NCI-H526 (cell line): ENCODE measurements at places on chromosomes 3 and 15.

DNA sequence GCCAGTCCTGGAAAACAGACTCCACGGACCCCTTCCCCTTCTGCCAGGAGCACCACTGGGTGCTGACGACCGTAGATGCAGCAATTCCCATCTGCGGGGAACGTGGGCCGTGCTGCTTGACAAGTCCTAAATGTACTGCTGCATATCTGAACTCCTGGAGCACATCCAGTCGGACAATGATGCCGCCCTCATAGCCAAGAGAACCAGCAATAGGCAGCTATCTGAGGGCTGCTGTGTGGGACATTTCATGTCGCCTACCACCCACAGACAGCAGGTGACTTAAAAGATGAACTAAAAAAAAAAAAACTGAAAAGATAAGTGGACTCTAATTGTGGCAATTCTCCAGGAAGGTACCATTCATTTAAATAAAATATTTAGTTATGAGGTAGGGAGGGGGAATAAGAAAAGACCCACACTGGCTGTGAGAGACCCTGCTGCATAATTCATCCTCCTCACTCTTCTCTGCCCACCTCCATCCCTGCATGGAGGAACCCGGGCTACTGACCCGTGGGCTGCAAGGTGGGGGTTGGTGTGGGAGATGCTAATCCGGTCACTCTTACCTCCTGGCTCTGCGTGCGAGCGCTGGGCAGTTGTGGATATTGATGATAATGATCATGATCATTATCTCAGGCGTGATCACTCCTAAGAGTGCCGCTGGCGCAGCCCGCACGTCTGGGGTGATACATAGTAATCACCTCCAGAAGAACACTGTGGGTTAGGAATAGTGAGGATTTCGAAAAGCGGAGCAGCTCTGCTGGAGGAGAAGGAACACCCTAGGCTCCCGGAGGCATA, 28.3 kb downstream of the ALS2CL start:
- DNase-seq: no peak

DNA sequence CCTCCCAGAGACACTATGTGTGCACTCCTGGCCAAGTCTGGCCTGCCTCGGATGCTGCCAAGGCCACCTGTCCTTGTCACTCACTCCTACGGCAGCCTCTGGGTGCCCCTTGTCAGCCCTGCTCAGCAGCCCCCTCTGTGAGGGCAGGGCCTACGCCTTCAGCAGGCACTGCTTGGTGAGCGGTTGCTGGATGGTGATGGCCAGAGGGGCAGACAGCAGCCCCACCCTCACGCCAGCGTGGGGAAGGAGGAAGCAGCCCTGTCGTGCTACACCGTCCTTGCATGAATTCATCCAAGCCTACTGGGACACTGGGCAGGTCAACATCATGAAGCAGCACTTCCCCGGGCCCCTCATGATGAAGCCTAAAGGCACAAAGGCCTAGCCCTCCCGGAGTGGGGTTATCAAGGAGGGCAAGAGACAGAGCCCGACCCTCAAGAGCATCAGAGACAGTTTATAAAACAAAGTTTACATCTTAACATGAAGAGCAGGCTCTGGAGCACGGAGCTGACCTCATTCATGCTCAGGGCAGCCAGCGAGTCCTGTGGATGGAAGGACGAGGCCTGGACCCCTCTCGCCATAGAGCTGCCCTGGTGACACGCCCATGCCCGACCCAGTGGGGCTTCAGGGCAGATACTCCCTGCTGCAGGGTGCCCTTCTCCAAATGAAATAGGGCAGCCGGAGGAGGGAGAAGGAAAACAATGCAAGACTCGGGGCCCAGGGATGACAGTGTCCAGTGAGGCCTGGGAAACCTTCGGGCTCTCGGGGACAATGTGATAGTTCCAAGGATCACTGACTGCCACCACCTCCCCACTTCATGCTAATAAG, 25.3 kb downstream of the CHDH start:
- DNase-seq: no peak

DNA sequence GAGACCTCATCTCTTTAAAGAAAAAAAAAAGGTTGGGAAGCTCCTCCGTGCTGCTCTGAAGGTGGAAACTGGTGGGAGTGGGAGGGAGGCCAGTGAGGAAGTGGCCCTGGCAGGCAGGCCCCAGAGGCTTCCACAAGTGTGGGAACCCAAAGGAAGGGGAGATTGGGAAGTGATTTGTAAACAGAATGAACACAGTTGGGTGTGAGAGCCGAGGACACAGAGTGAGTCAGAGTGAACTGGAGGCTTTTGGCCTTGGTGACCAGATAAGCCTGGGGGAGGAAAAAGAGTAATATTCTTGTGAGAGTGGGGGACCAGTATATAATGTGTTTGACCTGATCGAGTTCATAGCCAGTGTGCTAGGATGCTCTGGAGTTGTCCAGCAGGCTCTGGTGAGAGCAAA, 23.0 kb downstream of the MKRN2 start:
- no peak for DNase-seq

- DNase-seq: no peak
These were observed 55.3 kb downstream of the CLDN1 start for GRCh38 chr3:190266913-190267290.

- DNase-seq: peak; percentile 40
These were observed 94.7 kb downstream of the IL5RA start for GRCh38 chr3:3015185-3016089.

GRCh38 chr3:52317208-52318000, 1.3 kb downstream of the DNAH1 start:
- DNase-seq: peak; percentile 97

- DNase-seq: no peak
These were observed 297.8 kb downstream of the SATB1 start for GRCh38 chr3:18127174-18127858.

- DNase-seq: peak; percentile 68
These were observed 602 bp downstream of the TRIM71 start for GRCh38 chr3:32818229-32818969.

- DNase-seq: peak; percentile 46
These were observed 139.1 kb downstream of the TLE3 start for GRCh38 chr15:69958496-69959084.

DNA sequence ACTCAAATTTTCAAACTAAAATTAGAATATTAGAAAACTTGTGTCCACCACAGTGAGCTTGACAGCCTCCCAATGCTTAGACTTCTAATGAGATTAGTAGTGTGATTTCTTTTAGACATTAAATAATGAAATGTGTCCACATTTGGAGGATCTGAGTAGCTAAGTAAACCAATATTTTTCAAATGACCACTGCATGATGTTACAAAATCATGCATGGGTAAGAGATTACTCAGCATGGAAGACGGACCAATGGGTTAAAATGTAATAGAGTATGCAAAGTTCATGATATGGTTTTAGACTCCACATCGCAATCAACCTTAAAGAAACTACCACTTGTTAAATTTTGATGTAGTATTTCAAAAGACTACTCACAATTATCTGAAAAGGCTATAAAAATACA, 130.6 kb downstream of the IMPG2 start:
- DNase-seq: no peak

DNA sequence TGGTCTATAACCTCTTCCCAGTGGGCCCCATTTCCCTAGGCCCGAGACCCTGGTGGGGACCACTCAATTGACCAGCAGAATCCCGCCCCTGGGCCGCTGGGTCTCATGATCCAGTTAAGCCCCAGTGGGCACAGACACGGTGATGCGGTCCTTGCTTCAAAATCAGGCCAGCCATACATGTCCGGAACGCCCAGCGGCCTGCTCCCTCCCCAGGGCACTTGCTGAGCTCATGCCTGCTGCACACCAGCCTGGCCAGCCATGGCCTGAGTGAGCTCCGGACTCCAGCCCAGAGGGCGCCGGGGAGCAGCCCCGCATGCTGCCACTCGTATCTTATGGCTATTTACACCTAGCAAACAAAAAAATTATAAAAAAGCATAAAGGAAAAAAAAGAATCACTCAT, 34.4 kb upstream of the IQSEC1 start:
- no peak for DNase-seq

- no peak for DNase-seq
These were observed 201.3 kb downstream of the TBL1XR1 start for GRCh38 chr3:176995946-176996345.

GRCh38 chr3:100900671-100901335, 92.4 kb downstream of the ABI3BP start:
- no peak for DNase-seq

- no peak for DNase-seq
These were observed 27.0 kb downstream of the C2CD4B start for GRCh38 chr15:62138124-62138523.

GRCh38 chr3:62277986-62278385, 95.4 kb downstream of the FEZF2 start:
- no peak for DNase-seq

DNA sequence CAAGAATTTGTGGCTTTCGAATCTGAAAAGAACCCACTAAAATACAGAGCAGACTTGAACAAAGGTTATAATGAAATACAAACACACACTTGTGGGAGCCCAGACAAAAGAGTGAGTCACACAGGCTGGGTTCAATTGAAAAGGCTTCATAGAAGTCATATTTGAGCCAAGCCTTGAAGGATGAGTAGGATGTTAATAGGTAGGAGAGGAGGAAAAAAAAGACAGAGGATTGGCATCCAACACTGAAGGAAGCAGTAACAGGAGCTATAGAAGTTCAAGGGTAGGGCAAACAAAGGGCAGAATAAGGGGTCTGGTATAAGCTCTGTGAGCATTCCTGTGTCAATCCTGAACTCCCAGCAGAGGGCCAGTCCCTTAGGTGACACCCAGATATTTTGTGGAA, 325.4 kb downstream of the FOXP1 start:
- DNase-seq: no peak

GRCh38 chr15:93286446-93286845, 197.4 kb upstream of the RGMA start:
- peak; percentile 22 for DNase-seq

- DNase-seq: peak; percentile 88
These were observed 16.0 kb upstream of the SRP14 start for GRCh38 chr15:40054855-40055575.

- DNase-seq: peak; percentile 11
These were observed 3.3 kb upstream of the GMNC start for GRCh38 chr3:190865828-190866227.

- no peak for DNase-seq
These were observed 23.3 kb upstream of the ACKR4 start for GRCh38 chr3:132573797-132574211.

- peak; percentile 79 for DNase-seq
These were observed 880 bp upstream of the CHRNA7 start for GRCh38 chr15:32029409-32029861.

- no peak for DNase-seq
These were observed 249.1 kb downstream of the OTOL1 start for GRCh38 chr3:161745741-161746140.

DNA sequence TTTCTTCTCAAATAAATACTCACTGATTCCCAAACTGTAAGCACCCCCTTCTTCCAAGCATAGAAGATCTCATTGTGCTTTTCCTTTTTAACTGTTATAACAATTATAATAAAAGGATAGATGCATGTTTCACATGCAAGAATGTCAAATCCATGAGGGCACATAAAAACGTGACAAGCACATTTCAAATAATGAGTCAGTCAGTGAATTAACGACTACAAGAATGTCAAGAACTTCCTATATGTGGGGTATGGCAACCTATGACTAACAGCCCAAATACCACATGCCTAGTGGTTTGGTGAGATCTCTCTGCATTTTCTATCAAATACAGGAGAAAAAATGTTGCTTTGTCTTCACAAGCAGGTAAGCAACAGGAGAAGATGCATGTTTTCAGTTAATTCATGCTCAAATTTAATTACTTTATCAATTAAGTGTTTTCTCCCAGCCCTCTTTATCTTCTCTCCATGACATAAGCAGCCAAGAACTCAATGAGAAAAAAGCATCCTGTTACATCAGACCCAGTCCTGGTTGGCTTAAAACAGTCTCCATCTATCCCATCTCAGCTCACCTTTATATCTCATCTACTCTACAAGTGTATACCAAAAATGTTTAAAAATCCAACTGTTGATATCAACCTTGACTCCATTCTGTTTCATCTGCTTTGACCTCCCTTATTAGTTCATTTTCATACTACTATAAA, 181.5 kb upstream of the LMCD1 start:
- no peak for DNase-seq

DNA sequence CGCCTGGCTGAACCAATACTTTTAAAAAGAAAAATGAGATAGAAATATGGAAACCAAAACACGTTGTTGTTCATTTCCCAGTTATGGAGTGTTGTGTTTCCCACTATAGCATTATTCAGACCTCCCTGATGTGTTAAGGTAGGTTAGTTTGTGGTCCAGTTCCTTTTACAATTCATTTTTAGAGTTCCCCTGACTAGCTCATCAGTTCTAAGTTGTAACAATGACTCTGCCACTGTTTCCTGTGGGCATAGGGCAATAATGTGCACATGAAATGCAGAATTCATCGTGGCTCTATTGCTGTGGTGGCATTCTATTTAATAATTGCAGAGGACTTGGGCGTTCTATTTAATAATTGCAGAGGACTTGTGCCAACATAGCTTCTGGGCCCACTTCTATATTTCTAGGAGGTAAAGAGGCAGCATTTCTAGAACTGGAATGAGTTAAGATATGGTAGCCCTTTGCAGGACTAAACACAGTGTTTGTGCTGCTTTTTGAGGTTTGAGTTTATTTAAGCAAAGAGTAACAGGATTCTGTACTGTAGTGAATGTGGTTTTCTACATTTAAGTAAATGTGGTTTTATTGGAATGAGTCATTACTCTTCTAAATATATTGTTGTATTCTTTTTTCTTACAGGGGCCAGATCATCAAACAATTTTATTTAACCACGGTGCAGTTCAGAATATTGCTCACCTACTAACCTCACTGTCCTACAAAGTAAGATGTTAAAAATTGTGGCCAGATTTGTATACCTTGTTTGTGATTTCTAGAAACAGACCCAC, 47.5 kb downstream of the ARMC8 start:
- DNase-seq: no peak

- DNase-seq: no peak
These were observed 24.7 kb upstream of the BSN start for GRCh38 chr3:49529567-49529966.

GRCh38 chr3:181561139-181562031, 150.3 kb upstream of the SOX2 start:
- DNase-seq: no peak

- peak; percentile 18 for DNase-seq
These were observed 42.0 kb downstream of the UMPS start for GRCh38 chr3:124772081-124772831.

- DNase-seq: no peak
These were observed 35.1 kb downstream of the GJD2 start for GRCh38 chr15:34719695-34720094.

DNA sequence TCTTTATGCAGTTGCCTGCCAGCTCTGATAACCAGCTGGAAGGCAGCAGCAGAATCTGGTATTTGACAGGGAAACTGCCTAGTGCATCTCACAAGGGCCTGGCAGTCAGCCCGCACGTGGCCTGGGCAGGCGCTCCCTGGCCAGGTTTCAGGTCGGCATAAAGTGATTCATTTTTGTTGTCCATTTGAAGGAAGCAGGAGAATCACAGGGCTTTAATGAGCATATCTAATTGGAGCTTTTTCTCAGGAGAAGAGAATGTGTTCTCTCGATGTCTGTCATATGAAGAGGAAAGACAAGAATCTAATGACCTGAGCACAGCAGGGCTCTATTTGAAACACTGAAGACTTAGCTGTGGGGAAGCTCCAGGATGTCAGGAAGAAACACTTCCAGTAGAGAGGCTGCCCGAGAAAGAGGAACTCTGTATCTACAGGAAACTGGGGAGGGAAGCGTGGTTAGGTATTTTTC, 98.8 kb upstream of the MB21D2 start:
- DNase-seq: no peak
